Astrocyte of the spinal cord (primary cell): ENCODE measurements at places on chromosomes 2 and 18.

DNA sequence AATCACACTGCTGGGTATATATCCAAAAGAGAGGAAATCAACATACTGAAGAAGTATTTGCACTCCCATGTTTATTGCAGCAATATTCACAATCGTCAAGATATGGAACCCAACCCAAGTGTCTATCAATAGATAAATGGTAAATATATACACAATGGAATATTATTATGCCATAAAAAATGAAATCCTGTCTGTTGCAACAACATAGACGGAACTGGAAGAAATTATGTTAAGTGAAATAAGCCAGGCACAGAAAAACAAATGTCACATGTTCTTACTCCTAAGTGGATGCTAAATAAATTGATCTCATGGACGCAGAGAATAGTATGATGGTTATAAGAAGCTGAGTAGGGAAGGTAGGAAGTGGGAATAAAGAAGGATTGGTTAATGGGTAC is 65.7 kb downstream of the NCKAP1 start:
- DNase-seq, result no peak

- no peak for DNase-seq
These were observed 23.2 kb downstream of the INO80D start for GRCh38 chr2:206062724-206063123.

GRCh38 chr18:56034949-56035348 is 447.0 kb upstream of the TCF4 start:
- no peak for DNase-seq

- no peak for DNase-seq
These were observed 34.9 kb downstream of the SMAD7 start for GRCh38 chr18:48915626-48916425.

DNA sequence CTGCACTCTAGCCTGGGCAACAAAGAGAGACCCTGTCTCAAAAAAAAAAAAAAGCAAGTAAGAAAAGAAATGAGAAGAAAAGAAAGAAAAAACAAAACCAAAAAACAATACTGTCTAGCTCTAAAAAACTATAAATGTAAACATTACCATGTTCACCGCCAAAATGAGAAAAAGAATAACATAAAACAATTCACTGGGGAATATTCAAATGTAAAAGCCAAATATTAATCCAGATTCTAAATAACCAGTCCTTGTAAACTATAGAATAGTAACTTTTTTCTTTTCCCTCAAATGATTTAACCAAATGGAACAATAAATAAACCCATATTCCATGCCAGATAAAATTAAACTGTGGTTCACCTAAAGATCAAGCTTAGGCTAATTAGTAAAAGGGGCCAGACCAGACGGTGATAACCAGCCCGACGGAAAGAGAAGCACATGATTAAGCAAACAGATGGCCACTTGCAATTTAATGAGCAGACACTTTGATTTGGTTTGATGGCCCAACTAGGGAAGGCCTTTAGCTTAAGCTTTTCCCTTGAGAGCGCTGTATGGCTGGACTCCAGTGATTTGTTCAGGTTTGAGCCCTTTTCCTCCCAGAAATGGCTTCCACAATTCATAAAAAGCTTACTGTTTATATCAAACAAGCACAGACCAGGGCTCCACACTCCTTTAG is 39.4 kb upstream of the ZNF397 start:
- DNase-seq, result no peak

GRCh38 chr2:110872521-110872920 is 140.1 kb downstream of the ACOXL start:
- no peak for DNase-seq

DNA sequence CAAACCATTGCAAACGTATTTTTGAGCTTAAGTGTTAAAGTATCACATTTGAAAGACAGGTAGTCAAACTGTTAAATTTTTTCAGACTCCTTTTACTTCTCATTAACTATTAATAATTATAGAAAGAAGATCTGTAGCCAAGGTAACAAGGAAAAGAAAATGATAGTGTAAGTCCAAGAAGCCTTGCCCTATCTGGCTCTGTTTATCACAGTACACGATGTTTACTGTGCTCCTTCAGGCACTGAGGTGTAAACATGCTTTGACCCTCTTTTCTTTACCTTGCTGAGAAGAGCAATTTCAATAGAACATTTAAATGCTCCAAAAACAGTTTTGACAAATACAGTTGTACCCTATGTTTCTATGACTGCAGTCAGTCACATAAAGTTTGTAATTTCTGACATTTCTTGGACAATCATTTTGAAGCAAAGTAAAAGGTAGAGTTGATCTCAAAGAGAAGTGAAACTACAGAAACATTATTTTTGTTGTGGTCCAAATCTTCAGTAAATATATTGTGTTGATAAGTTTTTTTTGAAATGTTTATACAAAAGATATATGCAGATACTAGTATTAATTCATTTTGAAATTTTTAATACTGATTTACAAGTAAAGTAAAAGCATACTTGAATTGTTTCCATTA is 152.6 kb upstream of the KYNU start:
- no peak for DNase-seq

- DNase-seq, result no peak
These were observed 9.0 kb upstream of the GAL3ST2 start for GRCh38 chr2:241767464-241768250.
